ENCODE measurements at places on chromosomes 3 and 15.

GRCh38 chr15:92163641-92164040, 230.0 kb upstream of the ST8SIA2 start:
- no peak for DNase-seq

- no peak for DNase-seq
Observed at GRCh38 chr3:154235330-154235729, 89.0 kb downstream of the DHX36 start.

DNA sequence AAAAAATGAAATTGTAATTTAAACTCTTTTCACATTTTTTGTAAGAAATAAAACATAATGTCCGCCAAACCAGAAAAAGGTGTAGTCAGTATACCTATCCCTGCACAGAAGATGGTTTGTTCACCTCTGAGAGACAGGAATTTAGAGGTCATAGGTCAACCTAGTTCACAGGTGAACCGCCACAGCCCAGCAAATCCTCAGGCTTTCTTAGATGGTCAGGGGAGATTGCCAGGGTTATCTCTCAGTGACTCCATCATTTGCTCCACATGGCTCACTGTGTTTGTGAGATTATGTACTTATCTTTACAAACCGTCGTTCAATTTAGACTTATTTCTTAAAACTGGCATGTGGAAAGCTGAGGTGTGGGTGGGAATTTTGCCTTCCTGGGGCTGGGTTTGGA, 264.2 kb downstream of the GABRG3 start:
- DNase-seq, result no peak

DNA sequence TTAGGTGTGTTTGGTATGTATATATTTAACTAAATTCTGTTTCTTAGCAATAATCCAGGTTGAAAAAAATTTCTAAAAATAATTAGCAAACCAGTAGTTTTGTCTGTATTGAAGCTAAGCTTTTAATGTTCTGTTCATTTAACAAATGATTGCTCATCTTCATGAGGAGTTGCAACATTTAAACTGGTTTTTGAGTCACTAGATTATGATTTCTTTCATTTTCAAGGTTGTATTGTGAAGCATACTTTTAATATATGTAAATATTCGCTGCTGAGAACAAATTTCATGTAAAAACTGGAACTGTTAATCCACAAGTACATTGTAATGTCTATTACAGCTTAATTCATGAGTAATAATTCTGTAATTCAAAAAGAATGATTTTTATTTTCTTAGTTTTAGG, 192.7 kb downstream of the MBNL1 start:
- DNase-seq, result no peak

- no peak for DNase-seq
Observed at GRCh38 chr3:133965013-133965570, 64.6 kb downstream of the SLCO2A1 start.

GRCh38 chr15:70166506-70167087, 68.9 kb upstream of the TLE3 start:
- no peak for DNase-seq

DNA sequence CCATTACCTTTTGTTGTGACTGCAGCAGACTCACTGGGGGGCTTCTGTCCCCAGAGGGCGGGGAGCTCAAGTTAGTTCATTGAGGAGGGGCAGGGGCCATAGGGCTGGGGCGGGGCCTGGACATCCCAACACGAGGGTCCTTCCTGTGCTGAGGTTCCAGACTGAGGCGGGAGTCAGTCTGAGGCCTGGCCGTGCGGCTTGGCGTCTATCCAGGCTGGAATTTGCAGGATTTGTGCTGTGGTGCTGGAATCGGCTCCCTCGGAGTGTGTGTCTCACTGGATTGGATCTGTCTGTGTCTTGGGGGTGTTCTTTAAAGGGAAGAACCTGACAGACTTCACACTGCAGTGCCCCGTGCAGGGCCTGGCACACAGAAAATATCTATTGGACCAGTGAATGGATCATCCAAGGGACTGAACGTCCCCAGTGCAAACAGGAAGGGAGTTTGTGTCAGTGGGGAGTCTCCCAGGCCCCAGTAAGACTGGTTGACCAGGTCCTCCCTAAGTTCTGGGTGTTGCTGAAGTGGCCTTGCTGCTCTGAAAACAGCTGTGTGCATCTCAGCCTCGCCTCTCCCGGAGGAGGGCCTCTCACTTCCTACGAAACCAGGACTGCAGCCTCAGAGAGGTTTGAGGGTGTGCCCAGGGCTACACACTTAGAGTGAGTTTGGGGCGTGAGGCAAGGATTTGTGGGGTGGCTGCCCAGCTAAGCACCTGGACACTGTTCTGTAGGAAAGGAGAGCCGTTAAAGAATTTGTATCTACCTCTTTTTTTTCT, 26.1 kb downstream of the GOLGA6L2 start:
- no peak for DNase-seq

DNA sequence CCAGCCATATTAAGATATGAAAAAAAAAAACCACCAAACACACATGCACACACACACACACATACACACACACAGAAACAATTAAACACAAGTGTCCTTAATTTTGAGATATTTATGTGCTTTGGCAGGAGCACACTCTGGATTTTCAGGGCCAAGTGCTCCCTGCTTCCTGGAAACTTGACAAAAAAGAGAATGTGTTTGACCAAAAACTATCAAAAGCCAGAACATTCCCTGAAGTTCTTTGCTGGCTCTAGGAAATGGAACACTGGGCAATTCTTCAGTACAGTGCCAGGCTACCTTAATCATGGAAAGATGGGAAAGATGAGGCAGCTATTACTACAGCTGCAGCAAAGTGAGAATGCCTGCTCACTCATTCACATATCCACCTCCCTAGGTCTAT, 44.6 kb downstream of the P3H2 start:
- no peak for DNase-seq

- no peak for DNase-seq
Observed at GRCh38 chr15:58467722-58468423, 36.1 kb downstream of the LIPC start.

- DNase-seq, result no peak
Observed at GRCh38 chr3:3699407-3699806, 99.8 kb upstream of the LRRN1 start.

GRCh38 chr3:103367481-103367880, 932.7 kb downstream of the ZPLD1 start:
- DNase-seq, result no peak

GRCh38 chr15:55319537-55320237, 665 bp downstream of the PIGB start:
- DNase-seq, result no peak

DNA sequence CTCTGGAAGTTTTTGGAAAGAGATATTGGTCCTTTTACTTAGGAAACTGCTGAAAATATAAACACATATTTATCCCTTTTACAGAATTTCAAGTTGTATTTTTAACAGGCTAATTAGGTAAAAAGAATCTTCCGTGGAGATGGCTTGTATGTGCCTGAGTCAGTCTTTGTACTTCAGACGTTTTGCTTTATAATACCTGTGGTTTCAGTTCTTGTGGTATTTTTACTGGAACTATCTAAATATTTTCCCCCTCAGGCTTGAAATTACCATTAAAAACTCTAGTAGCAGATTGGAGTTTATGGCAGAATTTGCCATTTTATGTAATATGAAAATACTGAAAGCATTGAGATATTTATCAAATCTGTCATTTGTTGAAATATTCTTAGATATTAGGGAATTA, 151.6 kb upstream of the CGNL1 start:
- DNase-seq, result no peak

DNA sequence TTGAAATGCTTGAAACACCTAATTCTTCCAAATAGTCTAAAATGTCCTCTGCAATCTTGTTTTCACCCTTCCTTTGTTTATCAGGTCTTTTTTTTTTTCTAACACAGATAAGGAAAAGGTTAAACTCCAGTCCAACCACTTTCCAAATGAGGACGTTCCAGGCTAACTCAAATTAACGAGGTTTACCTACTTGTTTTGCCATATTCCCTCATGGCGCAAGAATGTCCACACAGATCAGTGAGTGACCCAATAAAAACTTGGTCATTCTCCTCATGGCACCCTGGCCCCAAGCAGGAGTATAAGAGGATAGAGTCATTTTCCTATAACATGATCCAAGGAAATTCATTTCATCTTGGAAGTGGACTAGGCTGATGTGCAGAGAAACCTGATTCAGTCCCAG, 6.6 kb upstream of the LIPC start:
- no peak for DNase-seq

GRCh38 chr3:126034481-126035361, 49.2 kb downstream of the SLC41A3 start:
- no peak for DNase-seq

DNA sequence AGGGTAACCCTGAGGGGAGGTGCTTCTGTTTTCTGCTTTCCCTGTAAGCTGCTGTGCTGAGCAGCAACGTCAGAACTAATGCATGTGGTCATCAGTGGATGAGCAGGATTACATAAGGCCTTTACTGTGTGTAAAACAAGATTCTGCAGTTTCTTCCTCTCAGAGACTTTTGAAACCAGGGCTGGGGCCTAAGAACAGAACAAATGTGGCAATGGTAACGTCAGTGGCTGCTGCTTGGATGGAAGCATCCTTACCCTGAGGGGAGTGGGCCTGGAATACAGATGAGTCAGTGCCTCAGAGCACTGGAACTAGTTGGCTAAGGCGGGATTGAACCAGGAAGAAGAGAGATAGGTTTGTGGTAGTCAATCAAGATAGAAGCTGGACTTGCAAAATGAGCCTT, 180.2 kb upstream of the KCNH8 start:
- DNase-seq, result no peak

- DNase-seq, result no peak
Observed at GRCh38 chr3:48140936-48141603, 47.1 kb downstream of the CDC25A start.

- DNase-seq, result no peak
Observed at GRCh38 chr3:67875858-67876257, 221.4 kb upstream of the SUCLG2 start.

- DNase-seq, result no peak
Observed at GRCh38 chr15:59170295-59171066, 36.2 kb upstream of the LDHAL6B start.
